SK-N-SH (cell line): ENCODE measurements at places on chromosomes 1 and 21. TPM values are rescaled to one million over a fixed set of nuclear protein-coding genes. Genes with fewer than 3 reads are reported as not detected.

SPSB1 gene
- 8.4 and 9.2 TPM in 2 replicates for polyA plus RNA-seq

MTARC2 gene
- polyA plus RNA-seq = 6.0 and 6.1 TPM in 2 replicates

NEXN gene
- polyA plus RNA-seq = 3.6 and 4.1 TPM in 2 replicates

HMGCS2 gene
- polyA plus RNA-seq = not detected in 2 replicates

E2F2 gene
- 0.43 and 0.44 TPM in 2 replicates for polyA plus RNA-seq

CLDN8 gene
- not detected in 2 replicates for polyA plus RNA-seq

TMIGD3 gene
- not detected in 2 replicates for polyA plus RNA-seq

DCST2 gene
- 0.76 and 1.1 TPM in 2 replicates for polyA plus RNA-seq
